ENCODE measurements at places on chromosomes 5 and 9.
A peak's percentile ranks its signal among the peaks of the same experiment; 100 is the strongest.

DNA sequence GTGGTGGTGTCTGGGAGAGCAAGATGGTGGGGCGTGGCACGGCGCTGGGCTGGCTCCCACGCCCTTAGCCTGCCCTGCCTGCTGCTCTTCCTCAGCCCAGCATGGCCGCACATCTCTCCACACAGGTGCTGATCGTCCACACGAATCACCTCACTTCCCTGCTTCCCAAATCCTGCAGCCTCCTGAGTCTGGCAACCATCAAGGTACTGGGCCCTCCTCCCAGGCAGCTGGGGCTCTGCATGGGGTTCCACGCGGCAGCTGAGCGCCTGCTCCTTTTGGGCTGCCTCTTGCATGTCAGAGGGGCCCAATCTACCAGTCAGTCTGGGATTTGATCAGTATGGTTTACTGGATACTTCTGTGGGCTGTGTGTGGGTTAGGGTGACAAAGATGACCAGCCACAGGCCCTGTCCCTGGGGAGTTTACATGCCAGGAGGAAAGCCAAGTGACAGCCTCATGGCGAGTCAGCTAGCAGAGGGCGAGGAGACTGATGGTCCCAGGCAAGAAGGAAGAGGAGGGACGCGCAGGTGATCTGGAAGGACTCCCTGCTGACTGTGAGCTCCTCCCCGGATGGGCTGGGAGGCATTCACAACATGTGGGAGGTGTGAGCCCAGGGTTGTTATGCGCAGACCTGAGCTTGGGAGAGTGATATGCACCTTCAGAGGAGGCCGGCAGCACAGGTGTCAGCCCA is 6.0 kb downstream of the LRSAM1 start:
- DNase-seq, result no peak

DNA sequence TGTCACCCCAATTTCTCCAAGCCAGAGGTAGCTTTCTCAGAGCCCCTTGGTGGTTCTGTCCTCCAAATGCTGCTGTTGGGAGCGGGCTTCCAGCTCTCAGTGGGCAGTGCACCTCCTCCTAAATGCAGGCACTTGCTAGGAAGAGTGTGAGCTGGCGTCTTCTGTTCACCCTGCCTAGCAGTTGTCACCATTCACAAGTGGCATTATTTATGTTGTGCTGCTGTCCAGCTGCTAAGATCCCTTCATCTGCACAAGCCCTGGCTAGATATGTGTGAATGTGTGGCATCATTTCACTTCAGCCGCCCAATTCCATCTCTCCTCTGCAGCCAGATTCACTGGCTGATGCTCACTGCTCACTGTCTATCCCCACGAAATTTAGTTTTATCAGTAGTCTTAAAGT is 43.7 kb downstream of the SLC36A1 start:
- DNase-seq, result no peak

DNA sequence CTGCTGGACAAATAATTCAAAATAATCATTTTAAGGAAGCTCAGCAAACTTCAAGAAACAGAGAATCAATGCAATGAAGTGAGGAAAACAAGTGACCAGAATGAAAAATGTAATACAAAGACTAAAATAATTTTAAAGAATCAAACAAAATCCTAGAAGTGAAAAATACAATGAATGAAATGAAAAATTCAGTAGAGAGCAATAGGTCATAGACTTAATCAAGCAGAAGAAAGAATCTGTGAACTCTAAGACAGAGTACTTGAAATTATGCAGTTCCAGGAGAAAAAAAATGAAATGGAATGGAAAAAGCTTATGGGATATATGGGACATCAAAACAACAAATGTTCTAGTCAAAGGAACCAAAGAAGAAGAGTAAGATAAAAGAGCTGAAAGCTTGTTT is 11.8 kb upstream of the ZDHHC21 start:
- DNase-seq, result no peak

- DNase-seq, result peak; percentile 24
These were observed 203.6 kb downstream of the EDIL3 start for GRCh38 chr5:84181093-84181492.

GRCh38 chr5:135739383-135739981 is 95.0 kb upstream of the SLC25A48 start:
- DNase-seq, result peak; percentile 9

DNA sequence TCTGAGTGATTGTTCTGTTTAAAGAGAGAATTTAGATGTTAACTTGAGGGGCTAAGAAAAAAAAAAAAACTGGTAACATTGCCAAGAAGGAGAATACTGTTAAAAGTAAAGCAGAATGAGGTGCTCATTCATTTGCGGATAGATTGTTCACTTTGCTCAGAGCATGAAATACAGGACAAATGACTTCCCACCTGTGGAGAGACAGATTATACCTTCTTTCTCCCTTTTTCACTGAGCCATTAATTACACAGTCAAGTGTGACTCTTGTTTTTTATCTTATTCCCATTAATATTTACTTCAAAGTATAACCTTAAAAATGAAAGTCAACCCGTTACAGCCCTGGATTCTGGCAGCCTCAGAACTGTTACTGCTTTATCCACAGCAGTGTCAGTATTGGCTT is 264.5 kb downstream of the TAF11L14 start:
- DNase-seq, result no peak

- DNase-seq, result no peak
These were observed 262.4 kb upstream of the KIF2A start for GRCh38 chr5:62043289-62044280.

DNA sequence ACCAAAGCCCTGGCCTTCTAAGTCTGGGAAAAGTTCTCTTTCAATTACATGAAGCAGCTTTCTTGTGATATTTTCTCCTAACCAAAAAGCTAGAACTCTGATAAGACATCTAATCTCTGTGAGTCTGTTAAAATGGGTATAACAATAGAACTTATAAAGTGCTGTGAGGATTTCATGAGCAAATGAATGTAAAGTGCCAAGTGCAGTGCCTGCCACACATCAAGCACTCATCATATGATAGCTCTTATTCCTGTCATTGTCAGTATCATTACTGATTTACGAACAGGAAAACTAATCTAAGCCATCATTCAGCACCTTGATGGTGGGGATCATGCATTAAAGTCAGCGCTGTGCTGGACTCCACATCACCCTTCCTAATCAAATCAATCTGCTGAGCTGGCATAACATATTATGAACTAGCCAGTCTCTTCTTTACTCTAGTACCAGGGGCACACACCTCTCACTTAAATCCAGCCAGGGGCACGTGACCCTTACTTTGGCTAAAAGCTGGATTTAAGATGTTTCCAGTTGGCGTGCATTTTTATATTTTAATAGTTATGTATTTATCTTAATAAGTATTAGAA is 37.3 kb downstream of the YIPF5 start:
- DNase-seq, result no peak

GRCh38 chr5:43627028-43627427 is 24.0 kb downstream of the NNT start:
- DNase-seq, result peak; percentile 57

DNA sequence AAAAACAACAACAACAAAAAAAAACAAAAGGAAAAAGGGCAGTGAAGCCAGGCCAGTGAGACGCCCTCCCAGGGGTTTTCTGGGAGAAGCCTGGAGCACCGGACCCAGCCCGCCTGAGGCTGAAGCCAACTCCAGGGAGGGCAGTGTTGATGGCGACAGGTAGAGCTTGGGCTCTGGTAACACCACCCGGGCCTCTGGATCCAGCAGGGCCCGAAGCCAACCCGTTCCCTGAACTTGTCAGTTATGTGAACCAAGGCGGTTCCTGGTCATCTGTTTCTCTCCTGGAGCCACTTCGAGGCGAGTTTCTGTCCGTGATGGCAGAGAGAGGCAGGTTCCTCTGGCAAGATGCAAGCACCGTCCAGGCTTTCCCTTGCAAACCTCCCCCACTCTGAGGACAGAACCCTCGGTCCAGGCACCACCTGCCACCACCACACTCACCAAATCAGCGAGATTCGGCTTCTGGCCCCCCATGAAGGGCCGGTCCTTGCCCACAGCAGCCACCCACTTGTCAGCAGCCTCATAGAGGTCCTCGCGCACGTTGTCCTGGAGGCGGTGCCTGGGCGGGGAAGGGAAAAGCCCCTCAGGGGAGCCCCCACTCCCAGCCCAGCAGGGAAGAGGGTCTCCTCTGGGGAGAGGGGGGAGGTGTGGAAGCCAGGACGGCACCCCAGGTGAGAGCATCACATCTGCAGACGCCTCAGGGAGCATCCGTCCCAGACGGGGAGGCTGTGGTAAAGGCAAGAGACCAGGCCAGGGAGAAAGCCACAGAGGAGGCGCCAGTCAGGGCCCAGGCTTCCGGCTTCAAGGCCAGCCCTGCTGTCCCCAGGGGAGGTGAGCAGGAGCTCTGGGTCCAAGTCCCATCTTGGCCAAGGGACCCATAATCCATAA is 5.4 kb downstream of the PTGES2 start:
- no peak for DNase-seq

DNA sequence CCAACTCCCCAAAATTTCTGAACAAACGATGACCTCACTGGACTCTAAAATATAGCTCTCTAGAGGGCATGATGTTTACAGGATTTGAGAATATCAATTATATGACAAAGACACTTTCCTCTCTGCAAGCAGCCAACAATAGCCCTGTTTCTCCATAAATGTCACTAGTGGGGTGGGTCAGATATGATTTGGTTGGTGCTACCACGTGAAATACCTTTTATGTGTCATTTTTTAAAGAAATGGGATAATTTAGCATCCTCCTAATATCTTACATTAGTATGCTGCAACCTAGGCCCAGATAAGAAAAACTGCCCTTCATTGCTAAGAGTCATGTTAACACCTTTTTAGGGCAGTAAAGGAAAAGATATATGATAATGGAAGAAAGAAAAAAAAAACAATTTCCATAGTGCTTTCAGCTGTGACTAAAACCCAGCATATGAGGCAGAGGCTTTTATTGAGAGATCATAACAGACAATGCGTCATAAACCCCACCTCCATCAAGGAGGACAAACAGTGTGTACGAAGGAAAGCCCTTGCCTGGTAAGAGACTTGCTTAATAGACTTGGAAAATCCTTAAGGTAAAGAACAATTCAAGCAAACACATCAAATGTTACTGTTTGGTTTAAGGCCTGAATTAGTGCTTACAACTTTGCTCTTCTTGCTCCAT is 372.4 kb upstream of the PAPPA start:
- no peak for DNase-seq

DNA sequence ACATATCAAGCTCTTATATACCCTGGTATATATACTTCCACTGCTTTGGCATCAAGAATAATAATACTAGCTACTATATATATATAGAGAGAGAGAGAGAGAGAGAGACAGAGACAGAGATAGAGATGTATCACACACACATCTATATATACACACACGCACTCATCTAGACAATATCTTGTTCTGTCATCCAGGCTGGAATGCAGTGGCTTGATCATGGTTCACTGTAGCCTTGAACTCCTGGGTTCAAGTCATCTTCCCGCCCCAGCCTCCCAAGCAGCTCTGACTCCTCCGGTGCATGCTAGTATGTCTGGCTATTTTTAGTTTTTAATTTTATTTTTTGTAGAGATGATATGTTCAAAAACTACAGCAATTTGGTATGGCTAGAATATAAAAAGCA is 22.5 kb downstream of the ANKHD1 start:
- DNase-seq, result no peak

- DNase-seq, result no peak
These were observed 2.0 kb downstream of the GLIPR2 start for GRCh38 chr9:36138496-36138895.

DNA sequence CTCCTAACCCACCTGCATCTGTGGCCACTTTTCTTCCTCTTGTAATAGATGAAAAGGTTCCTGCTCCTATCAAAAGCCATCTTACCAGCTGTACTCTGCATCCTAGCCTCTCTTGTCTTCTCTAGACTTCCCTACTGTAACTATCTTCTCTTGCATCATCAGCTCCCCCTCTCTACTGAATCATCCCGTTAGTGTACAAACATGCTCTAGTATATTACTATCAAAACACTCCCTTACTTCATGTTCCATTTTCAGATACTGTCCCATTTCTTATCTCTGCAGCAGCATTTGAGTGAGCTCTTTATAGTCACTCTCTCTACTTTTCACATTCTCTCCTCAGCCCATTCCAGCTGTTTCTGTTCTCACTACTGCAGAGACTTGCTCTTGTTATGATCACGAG is 2.8 kb downstream of the SRA1 start:
- no peak for DNase-seq

DNA sequence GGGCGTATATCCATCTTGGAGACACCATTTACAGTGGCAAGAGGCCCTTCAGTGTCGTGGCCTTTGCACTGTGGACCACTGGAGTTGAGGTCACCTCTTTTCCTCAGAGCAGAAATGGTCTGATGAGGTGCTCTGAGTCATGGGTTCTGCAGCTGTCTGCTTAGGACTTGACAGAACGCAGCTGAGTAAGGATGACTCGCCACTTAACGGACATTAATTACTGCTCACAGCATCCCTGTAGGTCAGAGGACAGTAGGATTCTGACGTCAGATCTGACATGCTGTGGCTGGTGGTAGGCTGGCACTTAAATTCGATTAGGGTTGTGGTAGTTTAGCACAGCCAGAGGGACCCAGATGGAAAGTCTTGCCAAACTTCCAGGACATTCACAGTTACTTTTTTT is 479.4 kb downstream of the DMAC1 start:
- peak; percentile 81 for DNase-seq

DNA sequence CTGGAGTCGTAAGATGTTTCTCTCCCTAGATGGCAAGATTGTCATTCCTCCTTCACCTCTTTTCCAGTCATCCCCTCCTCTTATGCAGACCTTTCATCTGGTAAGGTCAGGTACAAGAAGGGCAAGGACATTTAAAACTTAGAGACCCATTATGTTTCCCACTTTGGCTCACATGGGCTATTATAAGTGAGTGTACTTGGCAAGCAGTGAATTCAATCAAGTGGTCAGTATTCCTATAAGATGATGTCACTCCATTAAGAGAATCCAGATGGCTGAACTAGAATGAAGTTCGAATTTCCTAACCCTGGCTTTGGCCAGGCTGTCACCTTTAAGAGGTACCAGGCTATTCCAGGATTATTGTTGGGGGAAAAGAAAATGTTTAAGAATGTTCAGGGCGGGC is 32.2 kb downstream of the ZNF131 start:
- DNase-seq, result peak; percentile 60

DNA sequence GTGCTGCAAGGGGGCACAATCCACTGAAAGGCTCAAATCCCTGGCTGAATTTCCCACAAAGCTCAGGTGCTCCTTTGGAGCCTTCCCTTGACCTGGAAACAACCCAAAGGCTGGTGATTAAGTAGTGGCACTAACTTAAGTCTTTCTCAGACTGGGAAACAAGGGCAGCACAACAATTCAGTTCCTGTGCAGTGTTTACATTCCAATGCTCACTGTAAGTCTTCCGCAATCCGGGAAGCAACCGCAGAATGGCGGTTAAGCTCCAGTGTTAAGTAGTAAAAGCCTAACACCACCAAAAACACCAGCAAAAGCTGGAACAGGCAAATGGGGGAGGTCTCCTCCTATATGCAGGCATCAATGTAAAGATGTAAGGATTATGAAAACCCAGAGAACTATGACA is 117.2 kb downstream of the TRPM3 start:
- no peak for DNase-seq

GRCh38 chr9:75869236-75869635 is 21.2 kb upstream of the PCSK5 start:
- DNase-seq, result no peak

DNA sequence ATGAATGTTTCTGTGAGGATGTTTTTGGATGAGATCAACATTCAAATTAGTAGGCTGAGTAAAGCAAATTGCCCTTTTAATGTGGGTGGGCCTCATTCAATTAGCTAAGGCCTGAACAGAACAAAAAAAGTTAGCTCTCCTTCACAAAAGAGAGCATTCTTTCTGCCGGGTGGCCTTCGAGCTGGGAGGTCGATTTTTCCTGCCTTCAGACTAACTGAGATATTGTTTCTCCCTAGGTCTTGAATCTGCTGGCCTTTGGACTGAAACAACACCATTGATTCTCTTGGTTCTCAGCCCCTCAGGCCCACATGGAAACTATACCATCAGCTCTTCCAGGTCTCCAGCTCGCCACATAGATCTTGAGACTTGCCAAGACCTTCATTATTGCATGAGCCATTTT is 29.1 kb upstream of the FREM1 start:
- DNase-seq, result no peak

Measured in stromal cell of bone marrow (primary cell).